ENCODE measurements at places on chromosomes 2 and 18. TPM values are rescaled to one million over a fixed set of nuclear protein-coding genes. Genes with fewer than 3 reads are reported as not detected.

The TXNDC2 gene
- not detected for total RNA-seq

The KCMF1 gene
- total RNA-seq = 73.2 TPM

The CD226 gene
- 0.67 TPM for total RNA-seq

The SF3B1 gene
- 153 TPM for total RNA-seq

The FAHD2A gene
- total RNA-seq = 23.8 TPM

The UXS1 gene
- total RNA-seq = 65.3 TPM

DNA sequence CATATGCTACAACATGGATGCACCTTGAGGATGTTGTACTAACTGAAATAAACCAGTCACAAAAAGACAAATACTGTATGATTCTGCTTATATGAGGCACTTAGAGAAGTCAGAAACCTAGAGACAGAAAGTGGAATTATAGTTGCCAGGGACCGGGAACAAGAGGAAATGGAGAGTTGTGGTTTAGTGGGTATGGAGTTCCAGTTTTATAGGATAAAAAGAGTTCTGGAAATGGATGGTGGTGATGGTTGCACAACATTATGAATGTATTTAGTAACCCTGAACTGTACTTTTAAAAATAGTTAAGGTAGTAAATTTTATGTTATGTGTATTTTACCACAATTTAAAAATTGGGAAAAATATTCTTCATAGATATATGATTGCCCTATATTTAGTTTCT is 97.7 kb downstream of the DPP4 start:
- DNase-seq = no peak

- no peak for DNase-seq
These were observed 105.3 kb downstream of the COMMD1 start for GRCh38 chr2:62010632-62011256.

- DNase-seq = no peak
These were observed 229.2 kb upstream of the RAB12 start for GRCh38 chr18:8380006-8380405.

DNA sequence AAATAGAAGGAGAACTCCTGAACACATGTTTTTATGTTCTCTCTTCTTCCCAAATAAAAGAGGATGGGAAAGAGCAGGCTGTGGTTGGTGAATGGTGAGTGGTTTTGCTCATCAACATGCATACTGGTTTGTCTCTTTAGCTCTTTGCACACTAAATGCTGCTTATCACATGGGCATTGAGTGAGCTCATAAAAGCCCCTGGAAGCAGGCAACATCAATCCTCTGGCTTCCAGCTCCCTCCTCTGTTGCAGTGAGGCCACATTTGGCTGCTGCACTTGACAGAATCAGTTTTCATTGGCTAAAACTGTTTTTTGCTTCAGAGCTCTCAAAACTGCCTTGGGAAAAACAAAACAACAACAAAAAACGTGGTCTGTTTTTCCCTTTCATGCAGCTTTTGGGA is 1308.2 kb upstream of the NRXN1 start:
- DNase-seq = no peak

DNA sequence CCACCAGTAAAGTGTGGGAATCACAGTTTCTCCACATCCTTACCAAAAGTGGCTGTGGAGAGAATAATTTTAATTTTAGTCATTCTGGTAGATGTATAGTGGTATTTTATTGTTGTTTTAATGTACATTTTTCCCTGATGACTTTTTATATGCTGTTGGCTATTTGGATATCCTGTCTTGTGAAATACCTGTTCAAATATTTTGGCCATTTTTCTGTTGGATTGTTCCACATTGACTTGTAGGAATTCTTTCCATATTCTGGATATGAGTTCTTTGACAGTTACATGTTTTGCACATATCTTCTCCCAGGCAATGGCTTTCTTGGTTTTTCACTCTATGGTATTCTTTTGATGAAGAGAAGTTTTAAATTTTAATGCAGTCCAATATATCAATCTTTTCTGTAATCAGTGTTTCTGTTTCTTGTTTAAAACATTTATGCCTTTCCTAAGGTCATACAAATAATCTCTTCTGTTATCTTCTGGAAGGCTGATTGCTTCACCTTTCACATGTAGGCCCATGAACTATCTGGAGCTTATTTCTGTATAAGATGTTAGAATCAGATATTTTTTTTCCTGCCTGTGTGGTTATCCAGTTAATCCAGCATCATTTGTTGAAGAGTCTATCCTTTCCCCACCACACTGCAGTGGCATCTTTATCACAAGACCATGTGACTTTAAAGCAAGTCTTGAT is 19.0 kb downstream of the AFTPH start:
- no peak for DNase-seq

- DNase-seq = no peak
These were observed 103.3 kb upstream of the VRK2 start for GRCh38 chr2:57943315-57943714.

DNA sequence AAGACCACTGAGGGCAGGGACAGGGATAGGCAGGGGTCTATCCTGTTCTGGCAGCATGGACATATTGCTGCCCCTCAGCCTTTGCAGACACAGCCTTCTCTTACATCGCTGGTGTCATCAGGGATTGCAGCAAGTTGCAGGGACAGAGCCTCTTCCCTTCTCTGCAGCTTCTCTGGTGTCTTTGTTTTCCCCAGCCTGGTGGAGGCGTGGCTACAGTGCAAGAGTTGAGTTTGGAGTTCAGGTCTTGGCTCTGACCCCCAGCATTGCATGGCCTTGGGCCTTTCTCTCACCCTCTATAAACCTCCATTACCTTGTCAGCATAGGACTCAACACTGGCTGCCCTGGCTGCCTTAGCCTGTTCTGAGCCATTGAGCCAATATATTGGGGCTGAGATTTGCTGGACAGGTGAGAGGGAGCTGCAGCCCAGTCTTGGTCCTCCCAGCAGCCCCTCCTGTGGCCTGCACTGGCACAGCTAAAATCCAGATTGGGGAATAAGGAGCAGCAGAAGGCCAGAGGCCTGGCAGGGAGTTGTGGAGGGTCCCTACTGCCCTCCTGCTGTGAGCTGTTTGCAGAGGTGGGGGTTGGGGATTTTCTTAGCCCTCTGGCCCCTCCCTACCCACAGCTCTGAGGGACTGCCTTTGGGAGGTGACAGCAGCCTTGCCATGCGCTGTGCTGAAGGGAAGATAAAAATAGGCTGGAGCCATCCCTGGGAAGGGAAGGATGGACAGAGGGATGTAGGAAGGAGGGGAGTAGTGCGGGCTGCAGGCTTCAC is 22.8 kb downstream of the EHD3 start:
- DNase-seq = no peak

- DNase-seq = no peak
These were observed 17.3 kb downstream of the PER2 start for GRCh38 chr2:238271061-238271554.

- DNase-seq = no peak
These were observed 19.4 kb upstream of the PRLH start for GRCh38 chr2:237546876-237547395.

DNA sequence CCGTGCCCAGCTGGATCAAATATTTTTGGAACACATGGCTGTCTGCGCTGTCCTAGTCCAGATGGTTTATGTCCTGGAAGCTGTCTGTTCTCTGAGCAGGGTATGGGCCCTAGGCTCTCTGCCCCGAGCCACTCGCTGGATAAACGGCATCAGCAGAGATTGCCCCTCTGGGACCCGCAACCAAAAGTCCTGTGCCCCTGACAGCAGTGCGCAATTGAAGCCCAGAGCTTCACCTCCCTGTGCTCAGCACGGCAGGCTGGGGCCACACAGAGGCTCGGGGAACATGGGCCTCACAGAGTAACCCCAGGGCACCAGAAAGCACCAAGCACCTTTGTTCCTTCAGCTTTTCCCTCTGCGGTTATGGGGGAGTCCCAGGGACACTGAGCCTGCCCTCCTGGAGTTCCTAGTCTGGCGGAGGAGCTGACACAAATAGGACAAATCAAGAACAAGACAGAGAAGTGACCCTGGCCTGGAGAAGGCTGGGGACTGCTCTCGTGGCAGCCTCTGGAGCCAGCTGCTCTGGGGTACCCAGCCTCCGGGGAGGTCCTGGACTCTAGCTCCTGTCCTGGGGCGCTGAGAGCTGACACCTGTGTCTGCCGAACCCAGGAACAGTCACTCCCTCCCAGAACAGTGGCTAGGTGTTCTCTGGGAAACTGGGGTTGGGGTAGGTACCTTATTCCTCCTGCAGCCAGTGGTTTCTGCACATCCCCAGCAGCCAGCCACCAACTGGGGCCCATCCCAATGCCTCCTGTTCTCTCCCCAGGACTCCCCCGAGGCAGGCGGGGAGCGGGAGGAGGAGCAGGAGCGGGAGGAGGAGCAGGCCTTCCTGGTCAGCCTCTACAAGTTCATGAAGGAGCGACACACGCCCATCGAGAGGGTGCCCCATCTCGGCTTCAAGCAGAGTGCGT is 12.3 kb downstream of the ARID5A start:
- no peak for DNase-seq

- DNase-seq = no peak
These were observed 21.2 kb downstream of the SPP2 start for GRCh38 chr2:234071664-234072063.
